Left forelimb (tissue), 1 donor: ENCODE measurements at places on chromosomes 7 and 10.

GRCh38 chr7:143131781-143132180 lies at the start of gene PIP:
Gene PIP (plus strand): TSS chr7:143132077. CDS start chr7:143132117, 40 bp downstream.
- no peak for DNase-seq

DNA sequence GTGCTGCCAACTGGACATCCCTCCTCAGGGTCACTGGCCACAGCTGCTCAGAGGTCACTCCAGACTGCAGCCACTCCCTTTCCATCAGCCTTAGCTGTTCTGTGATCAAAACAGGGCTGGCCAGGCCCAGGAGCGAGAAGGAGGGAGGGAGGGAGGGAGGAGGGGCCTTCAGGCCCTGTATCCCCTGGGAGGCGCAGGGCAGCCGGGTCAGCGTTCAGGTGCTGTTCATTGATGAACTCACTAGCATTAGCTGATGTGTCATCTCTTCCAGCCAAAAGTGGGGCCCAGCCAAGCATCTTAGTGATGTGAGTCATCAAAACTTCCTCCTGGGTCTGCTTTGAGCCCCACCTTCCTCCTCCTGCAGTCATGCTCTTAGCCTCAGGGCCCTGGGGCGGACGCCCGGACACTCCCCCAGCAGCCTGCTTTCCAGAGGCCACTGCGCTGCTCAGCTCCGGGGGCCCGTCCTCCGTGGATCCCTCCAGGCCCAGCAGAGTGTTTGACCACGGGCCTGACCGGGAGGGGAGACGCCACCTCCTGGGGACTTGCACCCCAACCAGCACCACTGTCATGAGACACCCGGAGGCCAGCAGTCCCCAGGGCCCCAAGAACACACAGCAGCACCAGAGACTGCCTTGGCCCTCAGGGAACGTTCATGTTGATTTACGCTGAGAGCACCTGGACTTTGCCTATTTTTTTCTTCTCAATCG lies 149.2 kb downstream of the PRKAG2 start:
- peak; percentile 82 for DNase-seq

GRCh38 chr10:114367351-114368056 lies 36.8 kb downstream of the AFAP1L2 start:
- DNase-seq = peak; percentile 63

GRCh38 chr7:8205031-8205387 lies 57.0 kb downstream of the ICA1 start:
- DNase-seq = no peak

- no peak for DNase-seq
Measured at GRCh38 chr7:156764016-156764669, 123.6 kb downstream of the RNF32 start.

DNA sequence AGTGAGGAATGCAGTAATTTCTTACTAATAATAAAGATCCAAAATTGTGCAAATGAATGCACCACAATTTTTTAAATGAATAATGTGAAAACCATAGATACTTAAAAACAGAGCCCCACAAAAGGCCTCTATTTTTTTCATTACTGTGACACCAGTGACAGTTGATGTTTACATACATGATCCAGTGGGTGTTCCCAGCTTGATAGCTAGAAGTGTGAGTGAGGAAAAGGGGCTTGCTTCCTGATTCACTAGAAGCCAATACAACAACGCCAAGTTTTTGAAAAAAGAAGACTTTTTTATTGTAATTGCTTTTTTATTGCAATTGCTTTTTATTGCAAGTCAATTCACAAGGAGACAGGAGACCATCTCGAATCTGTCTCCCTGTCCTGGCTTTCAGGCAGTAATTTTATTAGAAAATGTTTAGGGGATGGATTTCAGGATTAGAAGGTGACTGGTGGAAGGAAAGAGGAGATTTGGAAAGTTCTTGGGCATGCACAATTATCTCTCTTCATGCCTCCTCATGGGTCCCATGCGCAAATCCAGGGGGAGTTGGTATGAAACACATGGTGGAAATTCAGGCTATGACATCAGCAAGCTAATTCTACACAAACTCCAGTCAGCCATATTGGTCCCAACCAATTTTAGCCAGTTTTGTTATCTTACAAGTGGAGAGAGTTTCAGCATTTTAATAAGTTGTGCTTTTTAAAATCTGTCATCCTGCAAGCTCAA lies 44.4 kb upstream of the ZNF438 start:
- no peak for DNase-seq

GRCh38 chr7:132437730-132438129 lies 138.5 kb downstream of the PLXNA4 start:
- no peak for DNase-seq

DNA sequence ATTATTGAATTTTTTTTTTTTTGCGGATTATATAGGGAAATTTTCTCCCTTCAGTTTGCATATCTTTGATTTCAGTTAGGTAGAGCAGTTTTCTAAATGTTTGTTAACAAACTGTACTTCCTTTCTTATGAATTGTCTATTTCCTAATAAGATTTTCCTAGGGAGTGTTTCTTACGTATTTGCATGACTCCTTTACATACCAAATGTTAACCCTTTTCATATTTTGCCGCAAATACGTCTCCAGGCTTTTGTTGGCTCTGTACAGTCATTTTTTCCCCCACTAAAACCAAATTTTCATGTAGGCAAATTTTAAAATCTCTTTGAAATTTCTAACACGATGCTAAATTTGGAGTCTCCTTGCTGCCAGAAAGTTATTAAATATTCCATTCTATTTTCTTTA lies 1.9 kb upstream of the FRAT2 start:
- DNase-seq = no peak

DNA sequence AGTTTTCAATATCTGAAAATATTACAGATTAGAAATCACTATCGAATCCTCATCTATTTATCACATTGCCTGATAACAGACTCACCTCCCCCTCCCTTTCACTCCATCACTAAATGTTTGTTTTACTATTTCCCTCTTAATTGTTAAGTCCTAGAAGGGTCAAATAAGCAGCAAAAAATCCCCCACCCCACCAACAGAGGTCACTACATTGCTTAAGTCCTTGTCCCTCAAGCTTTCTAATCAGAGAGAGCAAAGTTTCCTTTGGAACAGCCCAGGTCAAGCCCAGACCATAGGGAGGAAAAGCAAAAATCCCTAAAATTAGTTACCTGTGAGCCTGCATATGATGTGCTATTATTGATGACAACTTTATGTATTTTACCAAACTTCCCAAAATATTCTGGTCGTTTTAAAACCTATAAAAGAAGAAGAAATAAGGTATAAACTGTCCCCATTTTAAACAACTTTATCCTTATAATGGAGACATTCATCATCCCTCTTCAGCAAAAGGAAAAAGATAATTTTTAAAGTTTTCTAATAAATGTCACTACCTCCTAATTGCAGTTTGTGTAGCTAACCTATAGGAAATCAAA lies 95.0 kb downstream of the CNOT4 start:
- no peak for DNase-seq
